PC-9 (cell line): ENCODE measurements at places on chromosomes 3 and 15. TPM values are rescaled to one million over a fixed set of nuclear protein-coding genes. Genes with fewer than 3 reads are reported as not detected.

GRCh38 chr15:96893159-96893906 lies 562.8 kb downstream of the NR2F2 start:
- no peak for DNase-seq

DNA sequence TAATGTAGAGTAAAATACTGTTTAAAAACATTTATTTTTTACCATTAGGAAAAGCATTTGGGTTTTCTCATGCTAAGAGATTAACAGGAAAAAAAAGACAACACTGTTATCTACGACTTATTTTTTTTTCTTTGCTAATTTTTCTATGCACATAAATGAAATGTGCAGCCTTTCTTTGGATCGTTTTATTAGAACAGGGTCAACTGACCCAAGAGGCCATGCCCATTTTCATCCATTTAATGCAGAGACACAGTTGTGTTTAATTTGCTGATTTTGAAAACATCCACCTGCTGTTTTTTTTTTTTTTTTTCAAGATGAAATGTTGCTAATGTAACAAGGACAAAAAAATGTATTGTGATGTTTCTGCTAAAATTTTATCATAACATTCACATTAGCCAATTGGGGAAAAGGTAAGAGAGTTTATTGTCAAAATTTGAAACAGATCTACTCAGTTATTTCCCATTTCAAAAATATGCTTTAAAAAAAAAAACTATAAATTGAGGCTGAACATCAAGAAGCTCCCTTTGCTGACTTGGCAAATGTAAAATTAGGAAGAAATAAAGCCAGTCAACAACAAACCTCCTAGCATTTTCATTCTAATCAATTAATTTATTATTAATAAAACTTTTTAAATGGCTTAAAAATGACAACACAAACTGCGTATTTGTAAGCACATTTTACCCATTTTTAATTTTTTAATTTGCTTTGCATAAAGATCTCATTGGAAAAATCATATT lies 485.2 kb downstream of the ROBO2 start:
- no peak for DNase-seq

DNA sequence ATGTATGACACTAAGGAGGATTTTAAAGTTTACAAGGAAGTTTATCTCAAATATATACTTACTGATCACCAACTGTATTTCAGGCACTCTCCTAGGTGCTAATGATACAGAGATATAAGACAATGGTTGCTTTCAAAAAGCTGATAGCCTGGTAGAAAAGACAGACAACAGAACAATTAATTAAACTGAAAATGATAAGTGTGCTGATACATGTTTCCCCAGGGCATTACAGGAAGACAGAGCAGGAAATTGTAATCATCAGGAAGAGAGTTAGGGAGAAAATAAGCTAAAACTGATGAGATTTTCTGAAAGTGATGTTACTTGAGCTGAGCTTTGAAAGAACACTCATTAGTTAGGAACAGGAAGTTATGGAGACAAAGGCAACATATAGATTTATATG lies 229.7 kb downstream of the RSRC1 start:
- no peak for DNase-seq

GRCh38 chr3:38457111-38458003 lies 3.7 kb downstream of the ACVR2B start:
- no peak for DNase-seq

- DNase-seq, result peak; percentile 83
Measured at GRCh38 chr3:27681249-27681748, 40.8 kb downstream of the EOMES start.

DNA sequence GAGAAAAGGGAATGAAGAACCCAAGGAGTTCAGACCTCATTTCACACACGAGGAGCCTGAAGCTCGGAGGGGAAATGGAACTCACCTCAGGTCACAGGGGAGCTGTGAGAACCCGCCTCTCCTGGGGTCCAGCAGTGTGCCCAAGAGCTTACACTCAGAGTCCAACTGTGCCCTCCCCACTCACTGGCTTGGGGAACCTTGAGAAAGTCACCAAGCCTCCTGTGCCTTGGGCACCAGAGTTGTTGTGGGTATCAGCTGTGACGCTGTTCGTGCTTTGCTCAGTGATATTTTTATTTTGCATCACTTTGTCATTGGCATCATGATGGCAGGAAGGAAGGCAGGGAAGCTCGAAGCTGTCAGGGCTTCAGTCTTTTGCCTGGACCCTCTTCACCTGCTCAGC lies 83.4 kb downstream of the TLE3 start:
- DNase-seq, result no peak

- DNase-seq, result no peak
Measured at GRCh38 chr3:159734681-159735080, 254.0 kb upstream of the IL12A start.

- no peak for DNase-seq
Measured at GRCh38 chr3:49158103-49158709, 7.9 kb downstream of the CCDC71 start.

DNA sequence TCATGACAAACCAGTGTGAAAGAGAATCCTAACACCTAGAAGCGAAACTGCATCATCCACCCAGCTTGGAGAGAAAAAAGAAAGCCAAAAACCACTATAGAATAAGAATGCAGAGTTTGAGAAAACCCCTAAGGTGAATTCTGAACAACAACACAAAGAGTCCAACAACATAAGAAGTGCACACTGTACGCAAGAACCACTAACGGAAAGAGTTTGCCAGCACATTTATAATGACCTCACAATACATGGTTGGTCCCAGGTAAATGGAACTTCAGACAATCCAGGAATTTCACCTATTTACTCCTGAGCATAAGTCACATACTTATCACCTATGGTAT lies 128.3 kb upstream of the BHLHE40 start:
- no peak for DNase-seq

GRCh38 chr3:142754494-142754893 lies 30.7 kb downstream of the TRPC1 start:
- DNase-seq, result no peak

The LIPH gene
- 38.4 and 44.7 TPM in 2 replicates for total RNA-seq

The BSN gene
- 0.23 and 0.28 TPM in 2 replicates for total RNA-seq

The MANF gene
- 75.0 and 79.1 TPM in 2 replicates for total RNA-seq

The XIRP1 gene
- total RNA-seq, result not detected in 2 replicates

The IMPG2 gene
- total RNA-seq, result 0.05 and 0.11 TPM in 2 replicates

The IRAK2 gene
- total RNA-seq, result 2.6 and 2.7 TPM in 2 replicates

The MUC4 gene
- total RNA-seq, result 63.7 and 84.4 TPM in 2 replicates
